NCI-H1436 treated with DMSO at 0.1 percent for 48 hours (cell line): ENCODE measurements at places on chromosomes 12 and 14.
A peak's percentile ranks its signal among the peaks of the same experiment; 100 is the strongest.

DNA sequence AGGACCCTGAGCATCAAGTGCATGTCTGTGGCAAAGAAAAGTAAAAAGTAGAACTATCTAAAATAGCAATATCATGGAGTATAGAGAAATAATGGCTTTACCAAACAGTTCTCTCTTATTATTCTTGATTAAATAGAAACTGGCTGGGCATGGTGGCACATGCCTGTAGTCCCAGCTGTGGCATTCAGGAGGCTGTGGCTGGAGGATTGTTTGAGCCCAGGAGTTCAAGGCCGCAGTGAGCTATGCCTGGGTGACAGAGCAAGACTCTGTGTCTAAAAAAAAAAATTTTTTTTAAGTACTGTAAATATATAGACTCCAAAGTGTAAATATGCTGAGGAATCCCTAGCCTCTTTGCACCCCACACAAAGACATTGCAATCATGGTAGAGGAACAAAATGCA, 121.9 kb downstream of the KITLG start:
- DNase-seq = no peak

- DNase-seq = peak; percentile 68
Measured at GRCh38 chr12:95072900-95073697, at the start of gene NR2C1. Gene NR2C1 (minus strand): TSS chr12:95073618. CDS start chr12:95067384, 6,234 bp downstream.

DNA sequence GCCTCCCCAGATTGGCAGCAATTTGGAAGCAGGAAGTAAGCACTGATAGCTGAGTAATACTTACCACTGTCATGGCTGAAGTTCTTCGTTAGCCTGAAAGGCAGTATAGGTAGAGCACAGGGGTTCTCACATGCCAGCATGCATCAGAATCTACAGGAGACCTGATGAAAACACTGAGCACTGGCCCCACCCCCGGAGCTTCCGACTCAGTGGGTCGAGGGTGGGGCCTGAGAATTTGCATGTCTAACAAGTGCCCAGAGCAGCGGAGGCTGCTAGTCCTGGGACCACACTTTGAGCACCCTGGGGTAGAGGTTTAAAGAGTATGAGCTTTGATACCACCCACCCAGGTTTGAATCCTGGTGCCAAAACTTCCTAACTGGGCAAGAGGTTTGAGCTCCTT, 89.6 kb downstream of the FBXW8 start:
- no peak for DNase-seq

DNA sequence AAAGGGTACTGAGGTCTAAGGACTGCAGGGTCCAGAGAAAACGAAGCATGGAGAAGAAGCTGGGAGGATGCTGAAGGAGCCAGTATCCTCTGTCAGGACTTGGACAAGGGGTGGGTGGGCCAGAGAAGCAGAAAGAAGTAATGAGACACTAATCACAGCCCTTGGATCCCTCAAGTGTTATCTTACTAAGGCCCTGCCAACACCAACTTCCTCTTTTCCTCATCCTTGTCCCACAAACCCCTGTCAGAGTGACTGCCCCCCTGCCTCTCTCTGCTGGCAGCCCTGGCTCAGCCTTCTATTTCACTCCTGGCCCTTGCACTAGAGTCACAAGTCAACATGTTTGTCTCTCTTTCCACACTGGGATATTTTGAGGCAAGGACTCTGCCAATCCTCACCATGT, 3.8 kb upstream of the ASIC1 start:
- no peak for DNase-seq

DNA sequence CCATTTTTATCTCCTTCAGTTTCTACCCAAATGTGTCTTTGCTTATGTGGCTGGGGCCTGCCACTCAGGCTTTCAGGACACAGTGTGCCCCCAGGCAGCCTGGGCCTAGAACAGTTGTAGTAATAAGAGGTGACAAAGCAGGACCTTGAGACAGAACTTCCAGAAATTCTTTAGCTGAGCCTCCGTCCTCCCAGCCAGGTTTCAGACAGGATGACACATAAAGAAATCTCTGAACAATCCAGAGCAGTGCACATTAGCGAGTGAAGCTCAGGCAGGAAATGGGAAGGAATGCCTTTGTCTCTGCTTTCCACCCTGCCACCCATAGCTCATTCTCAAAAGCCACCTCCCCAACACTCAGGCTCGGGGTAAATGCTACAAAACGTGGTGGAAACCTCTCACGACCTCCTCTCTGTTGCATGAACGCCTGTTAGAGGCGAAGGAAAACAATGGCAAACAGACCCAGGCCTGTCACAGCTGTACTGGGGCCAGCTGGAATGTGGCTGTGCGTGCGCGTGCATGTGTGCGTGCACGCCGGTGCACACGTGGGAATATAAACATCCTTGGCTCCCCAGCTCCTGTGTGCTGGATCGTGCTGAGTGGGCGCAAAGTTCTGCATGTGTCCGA, 286.7 kb downstream of the ZFP36L1 start:
- DNase-seq = no peak

- no peak for DNase-seq
Measured at GRCh38 chr14:71541271-71541670, 391.0 kb upstream of the RGS6 start.

DNA sequence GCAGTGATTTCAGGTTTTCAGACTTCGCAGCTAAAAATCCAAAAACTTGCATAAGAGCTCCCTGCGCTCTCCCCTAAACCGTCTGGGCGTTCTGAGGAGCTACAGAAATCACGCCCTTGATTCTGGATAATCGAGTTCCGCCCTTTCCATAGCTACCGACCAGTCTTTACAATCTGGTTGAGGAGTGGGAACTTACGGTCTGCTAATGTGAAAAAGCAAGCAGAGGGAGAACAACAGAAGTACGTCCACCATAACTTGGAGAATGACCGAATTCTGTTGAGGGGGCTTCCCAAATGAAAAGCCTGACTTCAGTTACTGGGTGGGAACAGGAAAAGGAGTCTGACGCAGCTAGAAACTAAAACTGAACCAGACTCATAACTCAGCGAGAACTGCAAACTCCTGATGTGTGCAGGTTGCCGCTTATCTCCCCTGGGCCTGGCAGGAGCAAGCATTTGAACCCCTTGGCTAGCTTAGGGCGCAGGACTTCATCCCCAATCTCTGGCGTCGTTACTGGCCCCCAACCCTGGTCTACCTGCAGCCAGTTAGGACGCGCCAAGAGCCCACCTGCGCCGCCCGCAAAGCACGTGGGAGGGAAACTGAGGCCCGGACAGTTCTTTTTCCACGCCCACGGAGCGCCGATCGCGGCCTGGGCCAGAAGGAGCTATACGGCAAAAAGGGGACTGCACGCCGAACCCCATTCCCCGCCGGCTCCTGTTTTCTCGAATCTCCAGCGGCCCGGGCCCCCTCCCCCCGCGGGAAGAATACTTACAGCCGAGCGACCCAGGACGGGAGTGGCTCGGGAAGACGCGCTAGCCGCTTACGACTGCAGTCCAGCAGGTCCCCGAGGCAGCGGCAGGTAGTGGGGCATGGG, 838 bp downstream of the LRIG3 start:
- DNase-seq = no peak

DNA sequence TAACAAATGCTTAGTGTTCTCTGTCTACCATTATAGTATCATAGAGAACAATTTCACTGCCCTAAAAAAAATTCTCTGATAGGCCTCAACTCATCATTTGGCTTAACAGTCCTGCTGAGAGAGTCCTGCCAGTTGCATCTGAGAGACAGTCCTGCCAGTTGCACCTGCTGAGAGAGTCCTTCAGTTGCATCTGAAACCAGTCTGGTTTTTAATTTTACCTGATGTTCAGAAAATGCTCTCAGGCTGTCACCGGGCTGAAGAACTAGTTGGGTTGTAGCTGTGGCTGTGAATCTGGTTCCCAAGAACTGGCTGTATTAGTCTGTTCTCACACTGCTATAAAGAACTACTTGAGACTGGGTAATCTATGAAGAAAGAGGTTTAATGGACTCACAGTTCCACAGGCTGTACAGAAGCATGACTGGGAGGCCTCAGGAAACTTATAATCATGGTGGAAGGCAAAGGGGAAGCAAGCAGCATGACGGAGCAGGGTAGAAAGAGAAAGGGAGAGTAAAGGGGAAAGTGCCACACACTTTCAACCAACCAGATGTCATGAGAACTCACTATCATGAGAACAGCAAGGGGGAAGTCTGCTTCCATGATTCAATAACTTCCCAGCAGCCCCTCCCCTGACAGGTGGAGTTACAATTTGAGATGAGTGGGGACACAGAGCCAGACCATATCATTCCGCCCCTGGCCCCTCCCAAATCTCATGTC, 51.6 kb downstream of the PRKCH start:
- no peak for DNase-seq

DNA sequence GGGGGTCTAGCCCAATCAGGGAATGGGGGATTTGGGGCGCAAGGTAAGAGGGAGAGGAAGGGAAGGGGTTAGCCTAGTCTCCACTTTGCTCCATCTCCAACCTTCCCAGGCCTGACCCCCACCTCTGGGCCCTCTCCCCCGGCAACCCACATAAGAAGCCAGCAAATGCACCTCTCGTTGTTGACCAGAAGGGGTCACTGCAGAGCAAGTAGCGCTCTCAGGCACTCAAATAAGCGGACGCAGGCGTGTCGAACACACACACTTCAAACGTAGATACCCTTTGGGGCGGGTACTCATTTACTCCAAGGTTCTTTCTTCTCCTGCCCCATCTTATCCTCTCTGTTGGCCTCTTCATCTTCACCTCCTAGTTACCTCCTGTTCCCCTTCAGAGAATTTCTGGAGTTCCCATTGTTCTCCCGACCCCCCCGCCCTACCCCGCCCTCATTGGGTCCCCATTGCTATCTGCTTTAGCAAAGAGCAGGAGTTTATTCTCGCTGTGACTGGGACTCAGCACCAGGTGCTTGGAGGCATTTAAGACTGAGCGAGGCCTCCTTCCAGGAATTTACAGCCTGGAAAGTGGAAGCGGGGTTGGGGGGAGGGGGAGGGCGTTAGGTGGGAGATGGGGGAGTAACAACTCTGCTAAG, 1.5 kb upstream of the SRRM4 start:
- DNase-seq = peak; percentile 69

GRCh38 chr12:94143438-94143837, 4.9 kb upstream of the PLXNC1 start:
- no peak for DNase-seq

GRCh38 chr12:130870442-130871285, 1.2 kb upstream of the RAN start:
- DNase-seq = peak; percentile 5

DNA sequence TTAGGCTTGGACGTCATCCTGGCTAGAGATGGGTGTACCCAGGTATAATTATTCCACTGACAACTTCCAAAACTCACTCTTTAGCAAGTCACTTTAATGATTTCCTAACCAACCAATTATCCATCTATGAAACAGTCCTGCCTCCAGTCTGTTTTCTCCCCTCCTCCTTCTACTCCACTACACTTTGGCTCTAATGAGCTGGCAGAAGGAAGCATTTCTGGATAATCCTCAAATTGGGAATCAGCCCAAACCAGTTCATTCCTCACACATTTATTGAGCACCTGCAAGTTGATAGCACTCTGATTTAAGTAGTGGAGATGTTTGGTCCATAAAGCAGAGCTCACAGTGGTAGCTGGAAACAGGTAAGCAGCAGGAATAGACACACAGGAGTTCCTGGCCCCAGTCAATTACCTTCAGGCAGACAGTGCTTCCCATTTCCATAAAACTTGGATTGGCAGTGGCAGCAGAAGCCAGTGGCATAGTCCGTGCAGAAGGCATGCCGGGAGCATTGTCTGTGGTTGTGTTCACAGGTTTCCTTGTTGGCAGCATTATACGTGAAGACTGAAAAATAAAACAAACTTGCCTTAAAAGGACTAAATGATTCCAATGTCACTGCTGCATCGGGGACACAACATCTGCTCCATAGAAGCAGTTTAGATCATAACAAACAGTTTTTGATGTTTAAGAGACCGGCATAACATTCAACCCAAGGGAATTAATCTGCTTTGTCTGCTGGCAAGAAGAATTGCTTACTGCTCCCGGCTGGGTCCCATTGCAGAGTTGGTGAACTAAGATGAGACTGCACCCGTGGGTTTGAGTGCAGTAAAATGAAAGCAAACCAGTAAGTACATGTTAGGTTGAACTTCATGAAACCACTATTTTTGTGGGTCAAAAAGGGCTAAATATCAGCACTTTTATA, 26.2 kb downstream of the NID2 start:
- DNase-seq = no peak

DNA sequence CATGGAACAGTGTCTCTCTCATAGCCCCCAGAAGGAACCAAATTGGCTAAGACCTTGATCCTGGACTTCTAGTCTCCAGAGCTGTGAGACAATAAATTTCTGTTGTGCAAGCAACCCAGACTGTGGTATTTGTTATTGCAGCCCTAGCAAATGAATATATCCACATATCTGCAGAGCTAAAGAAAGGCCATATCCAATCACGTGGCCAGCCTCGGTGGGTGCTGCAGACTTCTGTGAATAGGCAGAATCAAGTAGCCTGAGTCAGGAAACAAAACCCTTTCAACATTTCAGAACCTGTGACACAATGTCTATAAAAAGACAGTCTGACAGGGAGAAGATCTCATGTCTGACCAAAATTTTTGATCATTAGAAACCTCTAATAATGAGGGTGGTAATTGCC, 71.0 kb upstream of the CPM start:
- no peak for DNase-seq

- no peak for DNase-seq
Measured at GRCh38 chr12:42141981-42142606, 2.6 kb downstream of the GXYLT1 start.

DNA sequence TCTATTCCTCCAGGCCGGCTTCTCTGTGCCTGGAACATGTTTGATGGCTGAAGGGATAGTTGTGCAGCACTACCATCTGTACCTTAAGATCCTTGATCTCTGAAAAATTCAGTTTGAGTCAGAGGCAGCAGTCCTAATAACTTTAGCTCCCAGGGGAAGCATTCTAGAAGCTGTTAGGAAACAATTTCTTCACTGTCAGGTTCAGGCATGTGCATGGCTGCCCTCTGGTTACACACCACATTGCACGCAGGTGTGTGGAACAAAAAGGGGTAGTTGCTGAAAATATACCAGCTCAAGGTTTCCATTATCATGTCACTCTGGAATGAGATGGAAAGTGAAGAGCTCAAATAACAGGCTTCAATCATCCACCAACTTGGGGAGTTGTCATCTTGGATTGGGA, 80.1 kb downstream of the CHST11 start:
- DNase-seq = no peak

GRCh38 chr14:49679271-49679670, 8.7 kb downstream of the POLE2 start:
- DNase-seq = no peak

DNA sequence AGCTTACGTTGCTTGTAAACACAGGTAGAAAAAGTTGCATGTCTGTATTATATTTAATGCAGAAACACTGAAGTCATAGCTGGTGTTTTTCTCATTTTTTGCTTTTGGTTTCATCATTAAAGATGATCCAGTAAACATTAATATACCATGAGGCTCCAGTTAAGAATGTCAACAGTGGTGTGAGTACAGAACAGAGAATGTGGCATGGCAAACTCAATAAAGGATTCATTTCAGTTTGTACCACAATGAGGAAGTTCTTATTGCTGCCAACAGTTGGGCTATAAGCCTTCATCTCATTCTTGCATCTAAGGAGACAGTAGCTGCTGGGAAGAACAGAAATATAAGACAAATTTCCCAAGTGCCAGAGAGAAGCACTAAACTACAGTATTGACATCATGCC, 72.1 kb upstream of the ST8SIA1 start:
- no peak for DNase-seq

- no peak for DNase-seq
Measured at GRCh38 chr12:85191-85666, 18.7 kb downstream of the IQSEC3 start.

GRCh38 chr12:50248411-50248810, 34.9 kb downstream of the LIMA1 start:
- no peak for DNase-seq

- no peak for DNase-seq
Measured at GRCh38 chr12:4771172-4771959, 51.2 kb downstream of the GALNT8 start.
